Posterior vena cava (tissue), 2 donors: ENCODE measurements at places on chromosomes 13 and 19. TPM values are rescaled to one million over a fixed set of nuclear protein-coding genes. Genes with fewer than 3 reads are reported as not detected.

IGFL2 gene
- not detected for total RNA-seq

NEK3 gene
- total RNA-seq: 12.2 TPM

ATP1A3 gene
- total RNA-seq: 0.19 TPM

OR7D4 gene
- total RNA-seq: not detected

CLIP3 gene
- total RNA-seq: 30.4 TPM

CYP4F22 gene
- total RNA-seq: not detected

PABPC3 gene
- total RNA-seq: 0.14 TPM

RAB11B gene
- total RNA-seq: 83.1 TPM

ATP12A gene
- not detected for total RNA-seq

MRI1 gene
- total RNA-seq: 21.3 TPM

NLRP5 gene
- not detected for total RNA-seq

ZNF8 gene
- total RNA-seq: 5.1 TPM

DNA sequence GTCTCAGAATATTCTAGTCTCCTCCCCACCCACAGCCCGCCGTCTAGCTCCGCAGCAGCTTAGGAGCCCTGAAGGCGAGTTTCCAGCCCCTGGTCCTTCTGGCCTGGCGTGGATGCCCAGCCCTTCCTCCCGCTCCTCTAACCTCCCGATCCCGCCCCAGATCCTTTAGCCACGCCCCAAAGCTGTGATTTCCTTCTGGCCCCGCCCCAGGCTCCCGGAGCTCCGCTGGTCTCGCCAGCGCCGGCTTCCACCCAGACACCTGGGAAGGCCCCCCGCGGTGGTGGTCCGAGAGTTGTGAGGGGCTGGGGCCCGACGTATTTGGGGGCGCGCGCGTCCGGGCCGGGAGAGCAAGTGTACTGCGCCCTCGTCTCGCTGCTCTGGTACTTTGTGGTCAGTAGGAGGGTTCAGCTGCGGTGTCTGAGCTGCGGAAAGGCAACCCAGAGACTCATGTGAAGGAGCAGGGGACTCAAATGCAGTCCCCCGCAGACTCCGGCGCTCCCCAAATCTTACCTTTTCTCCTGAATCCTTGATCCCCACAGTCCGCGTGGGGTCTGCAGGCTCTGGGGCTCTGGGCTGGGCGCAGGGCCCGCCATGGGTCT lies at the start of gene CGB7:
Gene CGB7 (minus strand): TSS at position 114 of the 599 bp plus-strand sequence. CDS start 2,374 bp downstream, outside the sequence.
- DNase-seq: peak; percentile 87

GRCh38 chr19:34171539-34171876 lies 796 bp upstream of the LSM14A start:
- no peak for DNase-seq

DNA sequence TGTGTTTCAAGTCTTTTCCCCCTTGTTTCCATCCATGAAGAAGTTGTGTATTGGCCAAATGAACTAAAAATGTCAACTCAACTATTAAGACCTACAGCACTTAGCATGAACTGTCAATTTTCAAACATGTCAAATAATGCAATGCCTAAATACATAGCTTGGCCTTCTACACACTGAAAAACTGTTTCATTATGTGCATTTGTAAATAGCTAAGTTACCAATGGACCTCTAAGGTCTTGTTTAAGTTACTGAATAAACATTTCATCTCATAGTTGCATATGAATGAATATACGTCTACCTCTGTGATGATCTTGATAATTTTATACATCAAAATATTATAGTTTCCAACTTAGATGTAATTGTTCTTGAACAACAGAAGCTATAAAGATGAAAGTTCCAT lies 744.5 kb downstream of the EFNB2 start:
- DNase-seq: no peak

- no peak for DNase-seq
These were observed 26.2 kb downstream of the ZNF160 start for GRCh38 chr19:53076984-53077383.

GRCh38 chr19:19421299-19421696 lies 15.8 kb downstream of the GATAD2A start:
- DNase-seq: no peak

GRCh38 chr13:66348745-66349690 lies 881.1 kb downstream of the PCDH9 start:
- no peak for DNase-seq

GRCh38 chr13:38090913-38091312 lies 221.3 kb upstream of the TRPC4 start:
- DNase-seq: no peak

- DNase-seq: no peak
These were observed 69.5 kb downstream of the TNFRSF19 start for GRCh38 chr13:23639674-23640073.

DNA sequence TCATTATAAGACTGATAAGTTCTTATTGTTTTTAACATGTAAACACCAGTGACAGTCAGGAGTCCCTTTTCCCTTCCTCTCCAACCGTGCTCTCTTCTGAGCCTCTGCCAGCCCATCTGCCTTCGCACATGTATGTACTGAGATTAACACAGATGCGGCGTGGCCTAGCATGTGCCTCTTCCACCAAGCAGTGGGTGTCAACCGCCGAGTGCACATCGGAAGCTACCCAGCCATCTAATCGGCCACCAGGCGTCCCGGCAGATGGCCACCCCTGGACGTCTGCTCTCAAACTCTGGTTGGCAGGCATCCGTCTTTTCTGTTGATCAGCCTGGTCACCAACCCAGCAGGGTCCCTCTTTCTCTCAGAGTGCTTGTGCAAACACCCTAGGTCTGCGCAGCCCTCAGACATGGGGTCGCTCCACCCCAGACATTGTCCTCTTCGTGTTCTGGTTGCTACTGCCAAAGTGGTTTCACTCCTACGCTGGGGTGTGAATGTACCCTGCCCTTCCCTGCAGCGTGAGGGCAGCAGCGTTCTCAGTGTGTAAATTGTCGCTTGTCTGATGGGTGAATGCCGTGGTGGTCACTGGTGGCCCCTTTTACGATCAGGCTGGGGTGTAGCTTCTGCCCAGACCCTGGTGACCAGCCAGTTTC lies 57.7 kb upstream of the LDLR start:
- no peak for DNase-seq

DNA sequence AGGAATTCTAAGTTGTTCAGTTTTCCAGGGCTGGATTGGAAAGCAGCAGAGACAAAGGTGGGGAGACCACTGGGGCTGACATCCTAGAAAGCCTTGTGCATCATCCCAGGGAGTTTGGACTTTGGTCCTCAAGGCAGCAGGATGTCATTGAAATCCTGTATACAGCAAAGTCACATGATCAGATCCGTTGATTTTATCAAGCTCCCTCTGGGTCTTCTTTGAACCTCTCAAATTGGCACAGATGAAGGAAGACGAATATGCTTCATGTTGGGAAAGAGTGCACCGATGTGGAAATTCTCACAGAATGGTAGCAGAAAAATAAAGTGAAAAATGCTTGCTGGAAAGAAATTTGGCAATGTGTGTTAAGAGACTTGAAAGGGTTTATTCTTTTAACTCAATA lies 149.8 kb upstream of the TMTC4 start:
- no peak for DNase-seq

DNA sequence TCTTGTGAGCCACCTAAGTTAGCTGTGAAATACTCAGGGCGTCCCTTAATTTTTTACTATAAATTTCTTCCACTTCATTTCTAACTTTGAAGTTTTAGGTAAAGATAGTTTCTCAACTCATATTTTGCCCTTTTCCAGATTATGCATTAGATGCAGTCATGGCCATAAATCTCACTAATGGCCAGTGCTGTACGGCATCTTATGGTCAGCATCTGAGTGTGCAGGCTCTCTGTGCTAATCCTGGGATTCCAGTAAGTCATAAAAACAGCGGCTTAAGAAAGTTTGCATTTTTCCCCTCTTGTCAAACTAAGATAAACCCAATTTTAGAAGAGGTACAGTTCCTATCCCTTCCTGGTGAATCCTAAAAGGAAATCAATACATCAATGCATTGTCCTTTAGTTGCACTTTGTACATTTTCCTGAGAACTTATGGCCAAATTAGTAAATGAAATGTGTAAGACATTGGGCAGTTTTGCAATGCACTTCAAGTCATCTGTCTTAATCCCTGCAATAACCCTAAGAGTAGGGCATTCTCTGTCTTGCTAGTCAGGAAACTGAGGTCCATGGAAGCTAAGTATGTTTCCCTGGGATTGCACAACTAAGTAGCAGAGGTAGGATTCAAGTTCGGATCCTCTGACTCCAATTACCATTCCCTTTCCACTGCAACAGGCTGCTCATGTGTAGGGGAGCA lies 146.2 kb downstream of the DCT start:
- no peak for DNase-seq

- DNase-seq: no peak
These were observed 41.6 kb upstream of the ZNF730 start for GRCh38 chr19:23075031-23075733.

GRCh38 chr13:99039718-99040280 lies 61.9 kb upstream of the DOCK9 start:
- DNase-seq: no peak

DNA sequence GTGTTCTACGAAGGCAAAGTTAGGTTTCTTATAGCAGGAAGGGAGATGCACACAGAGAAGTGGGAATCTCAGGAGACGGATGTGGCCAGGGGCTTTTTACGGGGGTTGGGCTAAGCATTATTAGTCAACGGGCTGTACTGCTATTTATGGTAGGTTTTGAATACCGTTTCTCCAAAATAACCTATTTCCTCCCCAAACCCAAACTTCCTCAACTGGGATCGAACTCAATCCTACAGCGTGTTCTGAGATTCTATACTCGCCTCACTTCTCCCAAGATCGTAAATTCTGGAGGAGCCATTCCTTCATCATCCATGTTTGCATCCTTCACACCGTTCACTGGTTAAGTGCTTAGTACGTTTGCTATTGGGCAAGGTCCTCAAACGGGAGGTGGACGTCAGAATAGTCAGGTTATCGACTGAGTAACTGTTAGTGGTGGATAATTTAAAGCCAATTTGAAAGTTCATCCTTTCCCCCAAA lies 1.2 kb upstream of the TRIM13 start:
- no peak for DNase-seq

DNA sequence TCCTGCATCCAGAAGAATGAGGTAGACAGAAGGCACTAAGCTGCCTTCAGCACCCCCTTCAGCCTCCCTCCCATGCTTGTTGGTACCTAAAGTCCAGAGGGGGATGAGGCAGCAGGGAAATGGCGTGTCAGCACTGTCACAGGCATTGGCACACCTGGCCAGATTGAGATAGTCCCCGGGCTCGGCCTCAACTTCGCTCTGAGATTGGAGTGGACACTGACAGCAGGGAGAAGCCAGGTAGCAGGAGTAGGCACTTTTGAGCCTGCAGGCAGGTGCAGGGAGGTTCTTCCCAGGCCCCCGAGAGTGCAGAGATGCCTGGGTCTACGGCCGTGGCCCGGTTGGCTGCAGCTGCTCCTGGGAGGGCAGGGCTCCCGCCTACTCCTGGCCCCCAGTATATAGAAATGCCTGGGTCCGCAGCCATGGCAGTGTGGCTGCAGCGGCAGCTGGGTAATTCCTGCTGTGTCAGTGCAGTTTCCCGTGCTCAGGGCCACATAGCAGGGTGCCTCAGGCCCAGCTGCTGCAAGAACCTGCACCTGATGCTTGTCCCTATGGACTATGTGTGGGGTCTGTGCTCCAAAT lies 160.3 kb downstream of the SLITRK6 start:
- DNase-seq: peak; percentile 73

DNA sequence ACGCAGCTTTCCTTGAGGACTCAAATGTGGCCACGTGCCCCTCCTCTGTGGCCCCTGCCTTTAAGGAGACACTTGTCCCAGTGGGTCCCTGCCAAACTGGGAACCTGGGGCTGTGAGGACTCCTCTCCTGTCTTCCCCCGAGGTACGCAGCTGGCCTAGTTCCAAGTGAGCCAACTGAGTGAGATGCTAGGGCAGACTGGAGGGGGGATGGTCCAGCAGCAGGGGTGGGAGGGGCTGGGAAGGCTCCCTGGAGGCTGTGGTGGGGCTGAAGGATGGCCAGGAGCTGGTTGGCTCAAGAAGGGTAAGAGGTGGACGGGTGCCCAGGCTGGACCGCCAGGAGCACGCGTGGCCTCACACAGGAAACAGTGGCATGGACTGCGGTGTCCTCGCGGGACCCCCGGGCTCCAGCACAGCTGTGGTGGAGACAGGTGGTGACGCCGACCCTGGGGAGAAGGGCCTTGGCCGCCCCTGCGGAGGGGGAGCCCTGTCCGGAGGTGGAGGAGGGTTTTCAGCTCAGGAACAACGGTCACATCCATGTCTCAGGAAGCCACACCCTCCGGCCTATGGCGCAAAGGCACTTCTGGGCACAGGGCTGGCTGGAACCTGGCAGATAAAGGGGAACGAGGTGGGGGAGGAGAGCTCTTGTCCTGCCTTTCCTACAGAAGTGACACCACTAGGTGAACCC lies 45.8 kb downstream of the MLLT1 start:
- no peak for DNase-seq

DNA sequence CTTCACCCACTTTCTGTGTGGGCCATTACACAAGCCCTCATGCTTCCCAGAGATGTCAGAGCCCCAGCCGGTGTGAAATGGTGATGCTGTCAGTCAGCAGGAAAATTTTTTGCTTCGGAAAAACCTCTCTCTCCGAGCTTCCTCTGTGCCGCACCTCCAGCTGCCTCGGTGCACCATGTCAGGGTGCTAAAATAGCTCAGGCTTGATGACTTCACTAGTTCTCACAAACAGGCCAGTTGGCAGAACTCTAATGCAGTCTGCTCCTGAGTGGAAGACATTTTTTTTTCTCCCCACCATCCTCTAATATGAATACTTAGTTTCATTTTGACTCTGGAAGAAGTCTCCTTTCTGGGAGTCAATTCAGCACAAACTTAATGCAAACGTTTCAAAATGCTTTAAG lies 71.3 kb downstream of the KLF12 start:
- DNase-seq: peak; percentile 83

DNA sequence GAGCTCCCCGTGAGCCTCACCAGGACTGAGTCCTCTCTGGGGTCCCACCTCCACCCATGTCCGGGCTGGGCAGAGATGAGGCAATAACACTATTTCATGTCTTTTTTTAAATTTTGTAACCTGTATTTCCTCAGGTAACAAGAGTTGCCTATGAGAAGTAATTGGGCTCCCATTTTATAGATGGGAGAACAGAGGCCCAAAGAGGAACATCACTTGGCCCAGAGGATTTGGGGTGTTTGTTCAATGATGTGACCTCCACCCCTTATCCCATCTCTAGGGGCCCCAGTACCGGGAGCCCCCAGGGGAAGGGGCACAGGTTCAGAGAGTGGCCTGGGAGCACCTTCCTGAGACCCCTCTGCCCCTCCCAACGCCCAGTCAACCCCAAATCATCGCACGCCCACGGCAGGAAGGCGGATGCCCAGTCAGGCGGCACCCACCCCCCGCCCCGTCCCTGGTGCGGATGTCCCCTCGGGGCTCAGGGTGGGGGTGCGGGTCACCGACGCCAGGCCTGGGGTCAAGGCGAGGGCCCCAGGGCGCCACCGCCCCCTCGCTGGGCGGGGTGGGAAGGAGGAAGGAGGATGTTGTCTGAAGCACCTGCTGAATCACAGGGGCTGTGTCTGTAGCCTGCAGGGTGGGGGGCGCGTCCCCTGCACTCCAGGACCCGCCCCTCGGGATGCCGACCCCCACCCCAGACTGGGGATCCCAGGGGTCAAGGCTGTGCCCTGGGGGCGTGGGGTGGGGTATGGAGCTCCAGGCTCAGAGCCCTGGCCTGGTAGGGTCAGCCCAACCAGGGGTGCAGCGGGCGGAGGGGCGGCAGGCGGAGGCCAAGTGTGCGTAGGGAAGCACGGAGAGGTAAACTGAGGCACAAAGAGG lies 9.0 kb upstream of the CIRBP start:
- DNase-seq: no peak
